ENCODE measurements at places on chromosomes 11 and 22.

GRCh38 chr11:70490723-70491558, 92.6 kb downstream of the CTTN start:
- DNase-seq: no peak

DNA sequence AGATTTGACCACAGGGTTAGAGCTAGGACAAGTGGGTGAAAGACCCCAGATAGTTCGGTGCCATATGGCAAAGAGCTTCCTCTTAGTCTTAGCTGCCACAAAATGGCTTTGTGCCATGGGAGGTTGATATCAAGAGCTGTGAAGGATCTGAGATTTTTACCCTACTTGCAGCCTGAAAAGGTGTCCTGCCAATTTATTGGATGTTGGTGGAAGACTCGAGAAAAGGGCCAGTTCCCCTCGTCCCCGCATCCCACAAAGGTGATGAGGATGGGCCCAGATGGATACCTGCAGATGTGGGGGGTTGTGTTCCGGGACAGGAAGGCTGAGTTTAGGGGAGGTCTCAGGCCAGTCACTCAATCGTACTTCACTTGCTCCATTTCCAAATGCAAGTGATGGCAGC, 27.2 kb downstream of the YDJC start:
- no peak for DNase-seq

GRCh38 chr11:106031202-106031810, 9.3 kb upstream of the MSANTD4 start:
- no peak for DNase-seq

DNA sequence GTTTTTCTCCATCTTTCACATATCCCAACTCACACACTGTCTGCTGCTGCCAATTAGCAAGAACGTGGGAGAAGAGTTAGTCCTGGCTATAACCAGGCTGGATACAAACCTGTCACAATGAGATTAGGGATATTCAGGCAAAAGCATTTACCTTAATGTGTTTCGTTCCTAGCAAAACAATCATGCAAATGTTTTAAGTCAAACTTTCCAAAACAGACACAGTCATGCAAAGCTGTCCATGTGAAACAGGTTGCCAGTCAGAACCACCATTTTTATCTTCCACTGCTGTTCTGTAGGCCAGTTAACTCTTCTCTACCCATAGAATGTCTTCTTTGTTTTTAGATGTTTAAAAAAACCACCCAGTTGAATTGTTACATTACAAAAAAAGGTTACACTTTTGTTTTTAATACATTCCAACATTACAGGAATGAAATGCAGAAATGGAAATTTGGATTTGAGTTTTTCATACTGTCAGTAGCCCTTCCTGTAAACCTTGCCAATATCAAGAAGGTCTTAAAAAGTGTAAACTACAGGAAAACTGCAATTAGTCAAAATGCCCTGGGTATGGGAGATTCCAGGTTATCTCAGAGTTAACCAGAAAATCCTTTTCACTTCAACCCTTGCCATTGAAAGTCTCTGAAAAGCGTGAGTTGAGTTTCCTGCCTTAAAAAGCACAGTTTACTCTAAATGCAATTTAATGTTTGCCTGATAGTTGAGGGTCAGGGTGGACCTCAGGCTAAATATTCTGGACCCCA, 34.2 kb upstream of the LDLRAD3 start:
- DNase-seq: no peak

DNA sequence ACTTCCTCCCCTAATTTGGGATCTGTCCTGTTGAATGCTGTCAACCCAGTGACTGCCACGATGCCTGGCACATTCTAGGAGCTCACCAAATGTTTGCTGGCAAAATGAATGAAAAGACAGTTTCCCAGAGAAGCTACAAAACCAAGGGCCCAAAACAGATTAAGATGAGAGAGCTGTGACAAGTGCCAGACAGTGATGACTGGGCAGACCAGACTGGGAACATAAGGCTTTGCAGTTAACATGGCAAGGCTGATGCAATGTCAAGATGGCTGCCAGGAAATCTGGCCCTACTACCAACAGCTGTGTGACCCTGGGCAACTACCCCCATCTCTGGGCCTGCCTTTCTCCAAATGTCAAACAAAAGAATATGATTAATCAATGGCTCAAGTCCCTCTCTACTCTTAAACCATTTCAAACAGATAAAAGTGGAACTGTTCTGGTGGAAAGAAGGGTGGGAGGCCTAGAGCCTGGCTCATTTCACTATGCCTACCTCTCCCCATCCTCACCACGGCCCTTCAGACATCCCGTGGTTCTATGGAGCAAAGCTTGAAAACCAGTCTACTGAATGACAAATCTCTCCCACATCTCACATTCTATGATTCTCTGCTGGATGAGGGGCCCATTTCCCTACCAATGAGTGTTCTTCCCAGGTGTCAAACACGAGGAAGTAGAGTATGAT, 12.8 kb downstream of the AP1B1 start:
- DNase-seq: peak; percentile 85

DNA sequence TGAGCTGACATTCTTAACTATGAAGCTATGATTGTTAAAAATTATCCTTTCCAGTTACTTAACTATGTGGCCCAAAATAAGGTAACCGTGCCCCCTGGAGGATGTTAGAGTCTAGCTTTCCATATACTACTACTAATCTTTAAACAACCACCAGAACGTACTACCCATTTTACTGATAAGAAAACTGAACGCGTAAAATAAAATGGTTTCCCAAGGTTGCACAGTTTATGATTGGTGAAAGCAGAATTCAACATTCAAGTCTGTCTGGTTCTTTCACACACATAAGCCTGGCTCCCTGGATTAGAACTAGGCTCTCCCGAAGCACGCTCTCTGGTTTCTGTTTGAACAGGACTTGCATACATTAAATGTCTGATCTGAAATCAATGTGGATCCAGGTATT, 437.8 kb upstream of the CCDC90B start:
- no peak for DNase-seq

All from hematopoietic multipotent progenitor cell treated with erythropoietin and hydrocortisone succinate and interleukin-3 and kit ligand, for 15 days (in vitro differentiated cells).